ENCODE measurements at places on chromosomes 7 and 10.

DNA sequence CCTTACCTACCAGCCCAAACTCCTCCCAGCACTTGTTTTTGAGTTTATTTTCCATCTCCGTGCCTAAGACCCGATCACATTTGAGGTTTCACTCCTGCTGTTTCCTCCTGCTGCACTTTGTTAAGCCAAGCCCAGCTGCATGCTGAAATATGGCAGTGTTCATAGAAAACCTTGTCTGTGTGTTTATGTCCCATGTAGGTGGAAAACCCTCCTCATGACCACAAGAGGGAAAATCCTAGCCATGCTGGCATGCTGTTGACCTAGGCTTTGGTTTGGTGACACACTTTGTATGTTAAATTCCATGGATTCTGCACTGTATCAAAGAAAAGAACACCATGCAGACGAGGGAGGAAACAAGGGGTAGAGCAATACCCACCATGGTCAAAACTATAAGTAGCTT, 154.4 kb downstream of the CUBN start:
- H3K4me3 ChIP-seq = no peak overlapping the region
- H3K36me3 ChIP-seq = no peaks in the 10 kb centered on the region
- no peak overlapping the region for H3K27ac ChIP-seq
- H3K27me3 ChIP-seq = no peaks in the 10 kb centered on the region
- no peak for DNase-seq
- H3K4me1 ChIP-seq = no peaks in the 10 kb centered on the region

GRCh38 chr7:39339591-39339990, 226.6 kb upstream of the YAE1 start:
- no peaks in the 10 kb centered on the region for H3K36me3 ChIP-seq
- H3K4me3 ChIP-seq = no peak overlapping the region
- no peaks in the 10 kb centered on the region for H3K4me1 ChIP-seq
- H3K27me3 ChIP-seq = no peaks in the 10 kb centered on the region
- DNase-seq = no peak

GRCh38 chr10:73647211-73647874, 6.1 kb upstream of the MYOZ1 start:
- H3K4me3 ChIP-seq = peak overlapping the region; percentile 70
- DNase-seq = peak; percentile 79
- H3K27ac ChIP-seq = peak overlapping the region; percentile 51
- H3K36me3 ChIP-seq = no peaks in the 10 kb centered on the region

DNA sequence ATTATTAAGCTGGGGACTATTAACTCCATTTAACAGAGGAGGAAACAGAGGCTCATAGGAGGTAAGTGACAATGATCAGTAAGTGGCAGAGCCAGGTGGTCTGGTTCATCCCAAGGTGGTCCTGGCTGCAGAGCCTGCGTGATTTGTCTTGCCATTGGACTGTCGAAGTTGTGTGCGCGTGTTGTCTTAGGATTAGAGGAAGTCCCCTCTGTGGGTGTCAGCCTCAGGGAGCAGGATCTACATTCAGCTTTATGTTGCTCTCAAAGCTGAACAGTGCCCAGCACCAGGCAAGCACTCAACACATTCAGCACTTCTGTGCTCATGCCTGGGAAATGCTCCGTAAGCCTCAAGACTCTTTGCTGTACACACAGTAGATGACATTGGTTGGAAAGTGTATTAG, 139.5 kb downstream of the HERPUD2 start:
- H3K27ac ChIP-seq = no peak overlapping the region
- H3K4me1 ChIP-seq = peaks cover 6% of the 10 kb centered on the region
- no peaks in the 10 kb centered on the region for H3K36me3 ChIP-seq
- no peaks in the 10 kb centered on the region for H3K27me3 ChIP-seq
- no peak overlapping the region for H3K4me3 ChIP-seq

DNA sequence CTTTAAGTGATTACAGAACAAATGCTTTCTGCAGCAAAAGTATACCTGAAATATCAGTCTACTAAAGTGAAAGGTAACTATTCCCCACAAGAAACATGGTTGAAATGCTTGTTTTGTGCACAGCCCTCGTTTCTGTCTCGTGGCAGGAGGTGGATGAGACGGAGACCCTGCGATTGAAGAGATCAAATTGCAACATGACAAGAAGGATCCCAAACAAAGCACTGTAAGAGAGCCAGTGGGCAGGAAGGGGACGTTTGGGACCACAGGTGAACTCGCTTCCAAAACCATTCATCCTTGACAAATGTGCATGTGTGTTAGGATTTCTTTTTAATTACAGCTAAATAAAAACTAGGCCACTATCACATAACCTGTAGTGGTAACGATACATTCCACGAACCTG, 192.6 kb downstream of the CCSER2 start:
- DNase-seq = no peak
- H3K27me3 ChIP-seq = no peaks in the 10 kb centered on the region
- no peak overlapping the region for H3K4me3 ChIP-seq

GRCh38 chr7:28686418-28686800, 271.7 kb downstream of the TRIL start:
- peaks cover 27% of the 10 kb centered on the region for H3K4me1 ChIP-seq
- H3K4me3 ChIP-seq = peak overlapping the region; percentile 48
- H3K27me3 ChIP-seq = no peaks in the 10 kb centered on the region
- H3K27ac ChIP-seq = peak overlapping the region; percentile 74
- no peaks in the 10 kb centered on the region for H3K36me3 ChIP-seq

DNA sequence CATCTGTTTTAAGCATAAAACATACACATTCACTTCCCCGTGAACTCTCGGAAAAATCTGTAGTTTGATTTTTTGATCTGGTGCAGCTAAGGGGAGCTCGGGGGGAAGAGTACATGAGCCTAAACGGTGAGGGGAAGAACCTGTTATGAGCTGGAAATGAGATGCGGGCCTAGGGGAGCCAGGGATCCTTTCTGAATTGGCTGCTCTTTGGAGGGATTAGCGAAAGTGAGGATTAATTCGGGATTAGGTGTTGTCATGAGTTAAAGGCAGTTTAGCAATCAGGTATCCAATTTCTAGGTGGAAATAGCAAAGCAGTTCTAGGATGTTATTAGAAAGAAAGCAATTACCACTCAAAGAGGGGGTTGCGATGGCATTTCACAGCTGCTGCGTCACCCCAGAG, 51.1 kb upstream of the ADARB2 start:
- no peak overlapping the region for H3K4me3 ChIP-seq
- no peak for DNase-seq
- no peak overlapping the region for H3K27ac ChIP-seq
- no peaks in the 10 kb centered on the region for H3K4me1 ChIP-seq
- no peaks in the 10 kb centered on the region for H3K36me3 ChIP-seq

DNA sequence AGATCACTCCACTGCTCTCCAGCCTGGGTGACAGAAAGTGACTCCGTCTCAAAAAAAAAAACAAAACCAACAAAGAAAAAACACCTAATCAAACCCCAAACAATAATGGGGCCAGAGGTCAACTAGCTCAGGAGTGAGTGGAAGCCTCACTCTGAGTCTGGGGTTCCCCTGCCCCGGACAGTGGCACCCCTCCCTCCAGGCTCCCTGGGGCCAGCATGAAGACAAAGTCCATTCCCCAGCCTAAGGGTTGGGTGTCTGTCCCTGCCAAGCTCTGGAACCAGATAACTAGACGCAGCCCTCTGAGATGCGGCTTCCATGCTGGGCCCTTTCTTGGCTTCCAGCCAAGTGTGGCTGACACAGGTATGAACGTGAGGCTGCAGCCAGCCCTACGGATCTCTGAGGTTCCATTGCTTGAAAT, 1.7 kb upstream of the FUOM start:
- no peak overlapping the region for H3K4me3 ChIP-seq
- H3K4me1 ChIP-seq = peaks cover 11% of the 10 kb centered on the region
- H3K27me3 ChIP-seq = no peaks in the 10 kb centered on the region
- no peak overlapping the region for H3K27ac ChIP-seq

DNA sequence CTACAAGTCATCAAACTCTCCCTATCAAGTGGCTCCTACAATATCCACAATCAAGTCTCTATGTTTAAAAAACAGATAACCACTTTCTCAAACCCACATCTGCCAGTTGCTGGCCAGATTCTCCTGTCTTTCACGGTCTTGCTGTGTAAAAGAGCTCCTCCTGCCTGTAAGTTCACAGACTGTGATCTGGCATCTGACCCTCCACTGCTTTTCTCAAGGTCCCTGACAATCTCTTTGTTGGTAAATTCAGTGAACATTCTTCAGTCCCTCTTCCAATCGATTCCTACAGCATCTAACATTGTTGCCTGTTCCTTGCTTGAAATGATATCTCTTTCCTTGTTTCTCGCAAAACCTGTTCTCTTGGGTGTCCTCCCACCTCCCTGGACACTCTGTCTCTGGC, 18.5 kb upstream of the LMOD2 start:
- no peak overlapping the region for H3K4me3 ChIP-seq
- no peak for DNase-seq
- no peaks in the 10 kb centered on the region for H3K36me3 ChIP-seq
- no peaks in the 10 kb centered on the region for H3K4me1 ChIP-seq
- no peaks in the 10 kb centered on the region for H3K27me3 ChIP-seq

- no peak overlapping the region for H3K27ac ChIP-seq
- no peaks in the 10 kb centered on the region for H3K36me3 ChIP-seq
- DNase-seq = no peak
- H3K4me1 ChIP-seq = no peaks in the 10 kb centered on the region
- no peaks in the 10 kb centered on the region for H3K27me3 ChIP-seq
- no peak overlapping the region for H3K4me3 ChIP-seq
These were observed 211.3 kb downstream of the GRID1 start for GRCh38 chr10:86155054-86155921.

DNA sequence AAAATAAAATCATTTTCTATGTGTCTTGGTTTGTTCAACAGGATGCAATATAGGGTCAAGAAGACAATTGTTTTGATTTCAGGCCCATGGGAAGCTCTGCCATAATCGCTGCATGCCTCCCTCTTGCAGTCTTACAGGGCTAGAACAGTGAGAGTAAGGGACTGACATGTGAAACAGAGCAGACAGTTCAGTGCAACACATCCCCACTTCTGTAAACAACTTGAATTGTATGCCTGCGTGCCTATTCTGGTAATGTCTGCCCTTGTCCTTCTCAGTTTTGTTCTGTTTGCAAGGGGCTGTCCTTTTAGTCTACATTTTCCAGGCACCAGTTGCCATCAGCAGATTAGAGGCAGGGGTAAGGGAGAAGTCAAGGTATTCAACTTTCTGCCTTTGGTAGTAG, 34.8 kb upstream of the GPR37 start:
- no peak for DNase-seq
- no peak overlapping the region for H3K4me3 ChIP-seq
- H3K27me3 ChIP-seq = no peaks in the 10 kb centered on the region
- no peaks in the 10 kb centered on the region for H3K4me1 ChIP-seq
- no peak overlapping the region for H3K27ac ChIP-seq
